ENCODE measurements at places on chromosomes 6 and 20. TPM values are rescaled to one million over a fixed set of nuclear protein-coding genes. Genes with fewer than 3 reads are reported as not detected.

GRCh38 chr20:24016607-24017457, 28.3 kb upstream of the GGTLC1 start:
- DNase-seq: no peak

TSBP1 gene
- not detected for total RNA-seq

CST2 gene
- not detected for total RNA-seq

- DNase-seq: no peak
These were observed 291.2 kb downstream of the ESR1 start for GRCh38 chr6:152098683-152099082.

RTN4IP1 gene
- total RNA-seq: 10.2 TPM

GRCh38 chr6:85771925-85772430, 129.3 kb upstream of the SYNCRIP start:
- DNase-seq: no peak

- DNase-seq: no peak
These were observed 245.3 kb downstream of the OGFRL1 start for GRCh38 chr6:71533939-71534379.

DNA sequence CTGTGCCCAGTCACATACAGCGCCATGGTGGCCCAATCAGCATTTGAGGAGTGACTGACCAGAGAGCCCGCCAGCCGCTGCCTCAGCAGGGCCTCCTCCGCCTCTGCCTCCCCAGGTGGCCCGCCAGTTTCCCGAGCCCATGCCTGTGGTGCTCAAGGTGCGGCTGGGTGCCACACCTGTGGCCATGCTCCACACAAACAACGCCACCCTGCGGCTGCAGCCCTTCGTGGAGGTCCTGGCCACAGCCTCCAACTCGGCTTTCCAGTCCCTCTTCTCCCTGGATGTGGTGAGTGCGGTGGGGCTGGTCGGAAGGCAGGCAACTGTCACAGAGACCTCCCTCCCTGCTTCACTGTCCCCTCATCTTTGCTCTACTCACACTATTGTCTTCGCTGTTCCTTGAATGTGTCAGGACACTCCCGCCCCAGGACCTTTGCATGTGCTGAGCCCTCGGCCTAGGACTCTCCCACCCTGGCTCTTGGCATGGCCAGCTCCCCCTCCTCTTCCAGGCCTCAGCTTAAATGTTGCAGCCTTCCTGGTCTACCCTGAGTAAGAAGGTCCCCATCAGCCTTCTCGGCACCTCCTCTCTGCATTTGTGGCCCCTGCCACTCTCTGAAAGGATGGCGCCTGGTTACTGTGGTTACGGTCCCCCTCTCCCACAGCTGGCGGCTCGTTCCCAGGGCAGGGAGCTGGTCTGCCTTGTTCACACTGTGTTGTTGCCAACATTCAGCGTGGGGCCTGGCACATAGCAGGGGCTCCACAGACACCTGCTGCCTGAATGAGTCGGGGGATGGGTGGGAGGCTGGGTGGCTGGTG, 11.8 kb upstream of the BPIFB6 start:
- DNase-seq: no peak

DNA sequence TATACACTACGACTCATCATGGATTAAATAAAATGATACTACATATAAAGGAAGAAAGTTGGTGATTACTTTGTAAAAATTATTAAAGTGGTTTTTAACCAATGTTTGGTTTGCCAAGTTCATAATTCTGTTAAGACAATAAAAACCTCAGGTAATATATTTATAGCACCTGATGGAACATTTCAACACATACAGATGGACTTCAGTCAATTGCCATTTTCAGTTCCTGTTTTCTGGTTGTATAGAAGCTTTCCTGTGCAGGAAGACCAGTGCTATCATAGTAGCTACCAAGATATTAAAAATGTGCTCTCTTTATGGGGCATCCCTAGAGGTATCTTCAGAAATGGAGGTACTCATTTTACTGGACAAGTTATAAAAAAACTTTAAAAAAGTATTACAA, 1686.4 kb downstream of the GRIK2 start:
- no peak for DNase-seq

TINAG gene
- 48.0 TPM for total RNA-seq

GRCh38 chr20:37265152-37265551, 3.5 kb upstream of the GHRH start:
- DNase-seq: no peak

- DNase-seq: no peak
These were observed 143.1 kb downstream of the QRSL1 start for GRCh38 chr6:106772270-106773142.

PI3 gene
- total RNA-seq: 979 TPM

DNA sequence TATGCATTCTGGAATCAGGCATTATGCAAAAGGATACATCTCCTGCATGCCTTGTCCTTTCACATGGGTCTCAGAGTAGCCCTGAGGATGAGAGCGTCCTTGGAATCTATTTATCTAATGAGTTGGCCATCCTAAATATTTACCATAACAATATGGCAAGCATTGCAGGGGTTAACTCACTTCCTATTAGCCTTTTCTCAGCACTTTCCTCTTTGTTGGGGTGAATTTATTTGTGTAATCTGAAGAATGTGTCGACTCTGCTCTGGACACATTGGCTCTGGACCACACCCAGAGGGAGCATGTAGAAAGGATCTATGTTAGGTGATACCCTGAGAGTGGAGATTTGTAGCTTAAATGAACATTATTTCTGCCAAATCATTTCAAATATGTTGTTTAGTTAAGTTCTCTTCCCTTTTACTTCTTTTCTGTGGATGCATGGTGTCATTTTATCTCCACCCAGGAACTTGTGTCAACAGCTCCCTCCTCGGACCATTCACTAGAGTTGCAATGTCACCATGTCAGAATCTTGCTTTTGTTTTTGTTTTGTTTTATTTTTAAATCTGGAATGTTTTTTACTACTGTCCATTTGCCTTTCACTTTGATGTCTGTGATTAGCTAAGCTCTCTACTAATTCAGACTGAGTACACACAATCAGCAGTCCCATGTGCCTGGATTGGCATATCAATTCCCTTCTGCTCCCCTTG, 757.0 kb upstream of the MMS22L start:
- DNase-seq: no peak

GRCh38 chr20:39825950-39826349, 863.1 kb downstream of the MAFB start:
- DNase-seq: no peak

GRCh38 chr6:127019828-127020227, 98.6 kb upstream of the RSPO3 start:
- DNase-seq: no peak

GRCh38 chr6:24887545-24888140, 48.1 kb downstream of the RIPOR2 start:
- no peak for DNase-seq

- no peak for DNase-seq
These were observed 568.2 kb downstream of the HDGFL1 start for GRCh38 chr6:23137611-23138010.

- no peak for DNase-seq
These were observed 291.0 kb upstream of the SUPT3H start for GRCh38 chr6:45668705-45669104.

GRCh38 chr20:33026072-33026778, 5.2 kb upstream of the BPIFB6 start:
- no peak for DNase-seq

DNA sequence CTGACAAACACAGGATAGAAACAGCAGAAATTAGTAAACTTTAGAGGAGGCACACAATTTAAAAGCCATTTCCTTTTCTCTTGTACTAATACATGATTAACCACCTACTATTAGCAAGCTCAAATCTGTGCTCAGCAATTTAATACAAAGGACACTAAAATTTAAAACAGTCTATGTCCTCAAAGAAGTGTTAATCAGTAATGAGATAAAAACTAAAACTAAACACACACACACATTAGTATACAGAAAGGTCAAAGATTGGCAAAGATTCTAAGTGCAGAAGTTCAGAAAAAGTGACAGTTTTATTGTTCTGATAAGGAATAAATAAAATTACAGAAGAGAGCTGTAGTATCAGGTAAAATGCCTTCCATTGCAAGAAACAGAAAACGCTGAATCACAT, 73.9 kb upstream of the RUNX2 start:
- DNase-seq: no peak

DNA sequence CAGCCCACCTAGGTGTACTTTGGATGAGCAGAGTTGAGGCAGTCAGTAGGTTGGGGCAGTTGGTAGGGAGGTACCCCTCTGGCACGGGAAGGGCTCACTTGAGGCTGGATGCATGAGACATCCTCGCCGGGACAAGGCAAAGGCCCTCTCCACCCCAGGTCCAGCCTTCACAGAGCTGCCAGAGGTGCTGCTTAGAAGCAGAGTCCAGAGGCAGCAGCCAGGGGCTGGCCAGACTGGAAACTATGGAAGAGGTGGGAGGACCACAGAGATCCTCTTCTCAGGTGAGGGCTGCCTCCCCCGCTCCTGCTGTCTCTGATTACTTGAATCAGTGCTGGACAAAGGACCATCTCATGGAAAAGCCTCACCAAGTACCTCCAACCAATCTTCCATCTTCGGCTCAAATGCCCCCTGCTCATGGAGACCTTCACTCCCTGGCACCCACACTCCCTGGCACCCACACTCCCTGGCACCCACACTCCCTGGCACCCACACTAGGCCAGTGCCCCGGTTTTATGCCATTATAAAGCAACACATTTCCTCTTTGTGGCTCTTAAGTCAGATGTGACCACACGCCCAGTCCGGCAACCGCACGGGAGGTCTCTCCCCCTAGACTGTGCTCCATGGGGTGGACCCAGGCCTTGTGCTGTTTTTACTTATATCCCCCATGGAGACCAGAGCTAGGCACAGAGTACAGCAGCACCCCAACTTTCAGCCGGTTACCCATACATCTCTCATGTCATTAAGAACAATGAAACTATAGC, 100.1 kb downstream of the YTHDF1 start:
- no peak for DNase-seq

DNA sequence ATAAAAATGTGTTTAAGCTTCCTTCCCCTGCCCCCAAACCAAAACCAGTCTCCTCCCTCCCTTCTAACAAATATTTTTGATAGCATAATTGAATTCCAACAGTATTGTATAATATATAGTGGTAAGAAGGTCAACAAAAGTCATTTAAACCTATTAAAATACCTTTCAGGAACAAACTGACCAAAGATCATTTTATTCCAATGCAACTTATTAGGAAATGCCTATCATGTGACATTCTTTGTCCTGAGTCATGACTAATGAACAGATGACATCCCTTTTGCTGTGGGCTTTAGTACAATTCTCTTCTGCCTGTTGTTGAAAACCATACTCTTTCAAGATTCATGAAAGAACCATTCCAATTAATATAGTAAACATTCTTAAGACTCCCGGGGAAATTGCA, 51.5 kb upstream of the TRAF3IP2 start:
- DNase-seq: no peak
